ENCODE measurements at places on chromosomes 1 and 21.

DNA sequence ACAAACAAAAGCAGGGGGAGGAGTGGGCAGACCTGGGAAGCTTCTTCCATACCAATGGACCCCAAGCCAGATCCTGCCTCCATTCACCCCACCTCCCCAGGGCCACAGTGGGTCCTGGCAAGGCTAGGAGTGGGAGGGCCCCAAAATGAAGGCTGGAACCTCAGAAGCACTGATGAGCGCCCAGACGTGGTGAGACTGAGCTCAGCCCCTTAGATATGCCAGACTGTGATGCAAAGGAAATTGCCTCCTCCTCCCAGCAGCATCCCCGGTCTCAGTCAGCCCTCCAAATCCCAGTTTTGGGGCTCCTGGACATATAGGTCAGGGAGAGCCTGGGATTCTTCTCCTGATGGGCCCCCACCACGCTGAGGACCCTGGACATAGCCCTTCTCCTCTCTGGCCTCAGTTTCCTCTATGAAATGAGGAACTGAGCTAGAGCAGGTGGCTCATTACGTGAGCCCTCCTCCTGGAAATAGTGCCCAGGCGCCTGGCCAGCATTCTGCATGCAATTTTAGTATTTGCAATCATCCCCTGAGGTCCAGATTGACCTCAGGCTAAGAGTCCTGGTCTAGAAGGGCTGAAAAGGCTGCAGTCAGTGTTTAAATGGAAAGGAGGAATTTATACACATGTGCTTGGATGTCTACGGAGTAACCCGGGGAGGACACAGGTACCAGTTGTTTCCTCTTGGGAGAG lies 33.5 kb downstream of the RHBG start:
- DNase-seq: no peak

- DNase-seq: no peak
These were observed 23.0 kb downstream of the SNRNP40 start for GRCh38 chr1:31273619-31274018.

GRCh38 chr1:45713711-45714110 lies 25.7 kb downstream of the TMEM69 start:
- DNase-seq: no peak

- DNase-seq: no peak
These were observed 82.0 kb downstream of the TGFBR3 start for GRCh38 chr1:91803847-91804545.

- DNase-seq: no peak
These were observed 8.4 kb upstream of the XKR8 start for GRCh38 chr1:27951396-27951795.

All from NCI-H1417 (cell line).